Right kidney (tissue), 9 donors: ENCODE measurements at places on chromosomes 5 and 9.

- no peak for DNase-seq
These were observed 1.6 kb downstream of the C9orf152 start for GRCh38 chr9:110206389-110206788.

- DNase-seq = peak; percentile 10
These were observed 113.6 kb downstream of the NR6A1 start for GRCh38 chr9:124657516-124657915.

DNA sequence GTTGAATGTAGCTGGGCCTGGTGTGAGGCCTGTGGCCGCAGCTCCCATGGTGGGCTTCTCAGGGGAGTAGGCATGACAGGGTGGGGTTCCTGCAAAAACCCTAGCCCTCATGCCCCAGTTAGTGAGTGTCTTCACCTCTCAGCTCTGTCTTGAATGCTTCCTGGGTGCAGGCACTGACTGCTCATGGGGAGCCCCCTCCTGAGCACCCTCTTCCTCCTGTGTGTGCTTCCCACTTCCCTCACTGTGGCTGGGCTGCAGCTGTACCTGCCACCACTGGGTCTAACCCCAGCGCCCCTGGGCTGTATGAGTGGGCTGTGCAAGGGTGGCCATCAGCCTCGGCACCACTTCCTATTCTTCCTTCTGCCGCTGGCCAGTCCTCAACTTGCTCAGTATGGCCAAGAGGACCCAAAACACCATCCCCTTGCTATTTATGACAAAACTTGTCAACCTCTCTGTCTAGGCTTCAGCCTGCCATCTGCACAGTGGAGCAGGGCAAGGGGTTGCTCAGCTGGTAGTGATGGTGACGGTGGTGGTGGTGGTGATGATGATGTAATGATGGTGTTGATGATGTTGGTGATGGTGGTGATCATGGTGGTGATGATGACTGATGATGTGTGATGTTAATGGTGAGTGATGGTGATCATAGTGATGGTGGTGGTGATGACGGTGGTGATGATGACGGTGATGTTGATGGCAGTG lies 67.5 kb downstream of the RXRA start:
- no peak for DNase-seq

DNA sequence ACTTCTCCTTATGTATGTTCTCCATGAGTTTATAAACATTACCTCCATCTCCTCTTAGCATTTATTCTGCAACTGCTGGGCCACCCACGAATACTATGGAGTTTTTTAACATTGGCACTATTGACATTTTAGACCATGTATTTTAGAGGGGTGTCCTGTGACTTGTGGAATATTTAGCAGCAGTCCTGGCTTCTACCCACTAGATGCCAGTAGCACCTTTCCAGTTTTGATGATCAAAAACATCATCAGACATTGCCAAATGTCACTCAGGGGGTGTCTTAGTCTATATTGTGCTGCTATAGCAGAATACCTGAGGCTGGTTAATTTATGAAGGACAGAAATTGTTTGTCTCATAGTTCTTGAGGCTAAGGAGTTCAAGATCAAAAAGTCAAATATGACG lies 187.5 kb upstream of the RORB start:
- no peak for DNase-seq

- no peak for DNase-seq
These were observed 1216.2 kb downstream of the MAT2B start for GRCh38 chr5:164721656-164722055.

DNA sequence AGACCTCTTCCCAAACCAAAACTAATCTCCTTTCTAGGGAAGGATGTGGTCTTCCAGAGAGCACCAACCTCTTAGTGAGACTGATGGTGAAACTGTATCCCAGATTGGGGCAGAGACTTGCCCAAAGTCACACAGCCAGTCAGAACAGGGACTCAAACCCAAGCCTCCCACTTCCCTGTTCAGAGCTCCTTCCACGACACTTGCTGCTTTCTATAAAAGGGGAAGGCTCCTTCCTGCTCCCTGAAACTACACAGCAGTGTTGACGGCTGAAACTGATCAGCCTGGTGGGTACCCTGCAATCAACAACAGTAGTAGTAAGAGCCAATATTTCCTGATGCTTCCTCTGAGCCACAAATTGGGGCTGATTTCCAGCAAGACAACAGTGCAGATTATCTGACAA lies 1.5 kb downstream of the TOR2A start:
- no peak for DNase-seq

DNA sequence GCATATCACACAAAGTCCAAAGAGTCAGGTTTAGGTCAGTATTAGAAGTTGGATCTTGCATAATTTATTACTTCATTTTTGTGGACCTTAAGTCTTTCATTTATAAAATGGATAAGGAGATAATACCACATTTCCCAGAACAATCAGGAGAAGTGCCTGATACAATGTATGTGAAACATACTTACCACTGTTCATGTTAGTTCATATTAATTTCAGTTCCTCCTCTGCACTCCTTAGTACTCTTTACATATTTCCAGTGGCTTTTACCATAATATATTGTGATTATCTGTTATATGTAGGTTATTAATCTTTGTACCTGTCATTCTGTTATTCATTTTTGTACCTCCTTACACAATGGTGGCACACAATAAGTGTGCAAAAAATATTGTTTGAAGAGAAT lies 214.4 kb downstream of the ARL15 start:
- DNase-seq = no peak

DNA sequence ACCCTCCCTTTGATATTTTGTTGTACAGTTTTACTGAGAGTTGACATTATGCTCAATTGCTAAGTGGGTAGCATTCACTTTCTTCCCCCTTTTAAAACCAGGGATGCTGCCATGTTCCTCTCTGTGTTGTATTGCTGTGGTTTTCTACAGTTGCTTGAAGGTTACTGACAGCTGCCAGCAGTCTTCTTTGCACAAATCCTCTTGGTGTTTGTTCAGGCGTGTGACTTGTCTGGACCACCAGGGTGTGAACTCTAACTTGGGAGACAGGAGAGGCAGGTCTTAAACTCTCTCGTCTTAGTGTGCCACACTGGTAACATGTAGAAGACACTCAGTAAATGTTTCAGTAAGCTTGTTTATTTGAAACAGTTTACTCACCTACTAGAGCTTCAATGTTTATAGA lies 25.1 kb downstream of the SLC44A1 start:
- DNase-seq = no peak
